ENCODE measurements at places on chromosomes 7 and 10.

- no peak for DNase-seq
These were observed 668 bp downstream of the GPR37 start for GRCh38 chr7:124764847-124765400.

DNA sequence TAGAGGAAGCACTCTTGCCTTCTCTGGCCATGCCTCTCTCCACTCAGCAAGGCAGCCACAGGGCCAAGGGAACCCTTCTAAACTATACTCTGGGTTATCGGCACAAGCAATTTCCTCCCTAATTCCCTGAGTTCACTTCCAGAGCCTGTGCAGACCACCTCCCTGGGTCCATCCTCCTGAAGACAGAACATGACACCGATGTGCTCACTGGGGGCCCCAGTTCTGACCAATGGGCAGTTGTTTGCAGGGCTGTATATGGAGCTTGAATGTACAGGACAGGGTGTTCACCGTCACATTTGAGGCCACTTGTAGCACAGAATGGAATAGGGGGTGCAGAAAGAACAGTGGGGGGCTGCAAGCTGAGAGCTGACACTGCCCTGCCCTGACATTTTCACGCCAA, 77.7 kb downstream of the TFEC start:
- no peak for DNase-seq

DNA sequence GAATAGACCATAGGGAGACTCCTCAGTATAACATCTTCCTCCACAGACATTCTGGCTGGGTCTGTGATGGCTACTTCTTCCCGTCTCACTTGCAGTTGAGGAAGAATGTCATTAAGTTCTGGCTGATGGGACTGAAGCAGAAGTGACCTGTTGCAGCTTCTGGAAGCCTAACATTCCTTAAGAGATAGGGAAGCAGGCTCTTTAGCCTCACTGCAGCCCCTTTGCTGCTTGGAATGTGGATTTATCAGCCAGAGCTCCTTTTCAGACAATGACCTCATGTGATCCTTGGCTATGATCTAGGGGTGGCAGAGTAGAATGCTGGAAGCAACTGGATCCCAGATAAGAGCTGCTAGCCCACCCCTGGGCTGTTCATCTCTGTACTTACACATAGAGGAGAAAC, 142.5 kb downstream of the RNF216 start:
- DNase-seq, result no peak

GRCh38 chr10:91694170-91694794, 61.4 kb upstream of the PPP1R3C start:
- no peak for DNase-seq

- DNase-seq, result no peak
These were observed 12.6 kb upstream of the ARL4A start for GRCh38 chr7:12674861-12675260.

- no peak for DNase-seq
These were observed 1.5 kb downstream of the UMAD1 start for GRCh38 chr7:7642081-7642480.

DNA sequence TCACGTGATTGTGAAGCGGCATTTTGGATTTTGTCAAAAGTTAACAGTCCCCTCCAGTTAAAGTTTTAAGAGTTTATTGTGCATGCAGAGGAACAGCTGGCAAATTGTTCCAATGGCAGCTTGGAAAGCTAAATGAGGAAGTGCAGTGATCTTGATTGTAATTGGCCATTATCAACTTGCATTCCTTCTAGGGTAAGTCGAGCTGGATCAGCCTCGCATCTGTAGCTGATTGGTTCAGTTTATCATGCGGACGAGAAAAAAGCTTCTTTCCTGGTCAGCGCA, 566 bp downstream of the ZNF789 start:
- no peak for DNase-seq

GRCh38 chr10:1147810-1148209, 91.6 kb downstream of the WDR37 start:
- DNase-seq, result no peak

DNA sequence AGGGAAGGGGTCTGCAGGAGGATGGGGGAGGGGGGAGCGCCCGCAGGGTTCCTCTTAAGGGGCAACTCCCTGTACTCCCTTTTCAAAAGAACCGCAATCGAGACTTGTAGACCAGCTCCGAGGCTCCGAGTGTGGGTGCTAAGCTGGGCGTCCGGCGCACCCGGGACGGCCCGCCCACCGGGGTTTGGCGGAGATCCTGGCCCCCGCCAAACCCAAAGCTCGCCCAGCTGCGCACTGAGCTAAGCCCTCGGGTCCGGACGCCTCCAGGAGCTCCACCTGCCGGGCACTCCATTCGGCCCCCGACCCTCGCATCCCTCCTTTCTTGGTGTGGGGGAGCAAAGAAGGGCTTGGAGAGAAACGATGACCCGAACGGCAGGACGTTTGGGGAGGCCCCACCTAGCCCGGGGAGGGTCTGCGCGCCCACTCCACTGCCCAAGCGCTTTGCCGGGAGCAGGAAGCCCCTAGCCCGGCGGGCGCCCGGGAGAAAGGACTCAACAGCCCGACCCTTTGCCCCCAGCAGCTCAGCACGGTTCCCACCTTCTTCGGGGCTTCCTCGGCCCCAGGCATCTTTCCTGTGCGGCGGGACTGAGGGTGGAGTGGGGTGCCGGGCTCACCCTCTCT, 651 bp downstream of the AFAP1L2 start:
- no peak for DNase-seq

DNA sequence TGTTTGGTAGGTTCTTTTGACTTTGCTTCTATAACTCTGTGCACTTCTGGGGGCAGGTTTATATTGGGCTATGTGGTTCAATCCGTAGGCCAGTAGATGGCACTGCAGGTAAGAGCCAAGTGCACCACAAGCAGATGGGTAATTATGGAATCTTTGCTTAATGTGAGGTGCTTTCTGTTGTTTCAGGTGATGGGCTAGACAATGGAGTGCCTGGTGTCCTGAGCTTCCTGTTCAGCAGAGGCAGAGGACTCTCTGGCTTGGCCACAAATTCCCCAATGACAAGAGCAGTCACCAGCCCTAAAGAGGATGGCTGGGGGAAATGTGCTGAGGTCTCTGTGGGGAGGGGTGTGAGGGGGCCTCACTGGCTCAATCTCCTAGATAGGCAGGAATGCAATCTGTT, 455.0 kb downstream of the CCSER2 start:
- DNase-seq, result no peak

DNA sequence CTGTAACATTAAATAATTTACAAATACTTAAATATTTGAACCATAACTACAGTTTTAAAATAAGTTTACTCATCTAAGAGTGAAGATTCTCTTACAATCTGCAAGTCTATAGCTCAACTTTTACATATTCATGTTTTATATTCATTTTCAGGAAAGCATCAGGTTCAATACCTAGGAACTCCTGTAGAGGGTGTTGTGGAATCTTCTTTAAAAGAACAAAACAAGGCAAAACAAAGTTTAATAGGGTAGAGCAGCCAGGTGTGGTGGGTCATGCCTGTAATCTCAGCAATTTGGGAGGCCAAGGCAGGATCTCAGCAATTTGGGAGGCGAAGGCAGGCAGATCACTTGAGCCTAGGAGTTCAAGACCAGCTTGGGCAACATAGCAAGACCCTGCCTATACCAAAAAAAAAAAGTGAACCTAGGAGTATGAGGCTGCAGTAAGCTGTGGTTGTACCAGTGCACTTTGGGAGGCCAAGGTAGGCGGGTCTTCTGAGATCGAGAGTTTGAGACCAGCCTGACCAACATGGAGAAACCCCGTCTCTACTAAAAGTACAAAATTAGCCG, 45.1 kb downstream of the ST8SIA6 start:
- no peak for DNase-seq

GRCh38 chr7:158291998-158292397, 295.6 kb downstream of the PTPRN2 start:
- DNase-seq, result no peak

DNA sequence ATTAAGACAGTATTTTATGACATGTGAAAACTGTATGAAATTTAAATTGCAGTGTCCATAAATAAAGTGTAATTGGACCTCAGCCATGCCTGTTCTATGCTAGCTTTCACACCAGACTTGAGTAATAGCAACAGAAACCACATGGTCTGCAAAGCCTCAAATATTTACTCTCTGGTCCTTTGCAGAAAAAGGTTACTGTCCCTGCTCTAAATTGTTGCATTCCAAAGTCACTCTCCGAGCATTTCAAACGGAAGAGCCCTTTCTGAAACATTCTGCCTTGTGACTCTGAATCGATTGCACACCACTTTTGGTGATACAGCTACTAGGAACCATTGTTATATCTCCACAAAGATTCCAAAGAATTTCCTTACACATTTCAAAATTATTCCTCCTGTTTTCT, 81.0 kb upstream of the STK17A start:
- no peak for DNase-seq

- DNase-seq, result no peak
These were observed 115.6 kb downstream of the CDK6 start for GRCh38 chr7:92720604-92721350.

DNA sequence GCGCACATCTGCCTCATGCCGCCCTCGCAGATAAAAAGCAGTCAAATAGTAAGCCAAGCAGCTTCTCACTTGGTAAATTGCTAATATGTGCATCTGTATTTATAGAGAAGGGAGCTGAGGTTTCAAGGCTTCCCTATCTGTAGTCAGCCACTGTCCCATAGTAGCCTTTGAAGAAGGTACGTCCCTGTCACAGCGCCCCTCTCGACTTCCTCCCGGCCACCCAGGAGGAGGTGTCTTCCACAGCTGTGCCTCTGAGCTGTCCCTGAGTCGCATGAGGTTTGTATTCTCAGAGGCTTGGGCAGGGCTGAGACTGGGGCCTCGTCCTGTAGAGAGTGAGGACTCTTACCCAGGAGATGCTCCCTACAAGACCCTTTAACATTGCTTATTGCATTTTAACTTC, 49.0 kb downstream of the SPOCK2 start:
- no peak for DNase-seq

DNA sequence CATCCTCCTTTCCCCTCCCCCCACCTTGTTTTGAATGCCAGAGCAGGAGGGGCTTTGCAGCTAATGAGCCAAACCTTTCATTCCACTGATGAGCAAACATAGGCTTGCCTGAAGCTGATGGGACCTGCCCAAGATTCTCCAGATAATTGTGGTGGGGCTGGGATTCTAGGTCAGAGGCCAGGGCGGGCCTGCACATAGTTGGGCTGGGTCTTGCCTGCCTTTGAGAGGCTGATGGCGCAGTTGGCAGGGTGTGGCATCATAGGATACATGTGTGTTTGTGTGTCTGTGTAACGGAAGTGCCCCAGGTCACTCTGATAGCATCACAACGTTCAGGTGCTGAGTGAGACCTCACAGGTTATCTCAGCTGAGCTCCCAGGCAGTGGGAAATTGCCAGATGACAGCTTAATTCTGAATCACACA, 22.9 kb downstream of the BTBD16 start:
- DNase-seq, result no peak

- no peak for DNase-seq
These were observed 77.6 kb downstream of the FBXL13 start for GRCh38 chr7:102996957-102997356.

DNA sequence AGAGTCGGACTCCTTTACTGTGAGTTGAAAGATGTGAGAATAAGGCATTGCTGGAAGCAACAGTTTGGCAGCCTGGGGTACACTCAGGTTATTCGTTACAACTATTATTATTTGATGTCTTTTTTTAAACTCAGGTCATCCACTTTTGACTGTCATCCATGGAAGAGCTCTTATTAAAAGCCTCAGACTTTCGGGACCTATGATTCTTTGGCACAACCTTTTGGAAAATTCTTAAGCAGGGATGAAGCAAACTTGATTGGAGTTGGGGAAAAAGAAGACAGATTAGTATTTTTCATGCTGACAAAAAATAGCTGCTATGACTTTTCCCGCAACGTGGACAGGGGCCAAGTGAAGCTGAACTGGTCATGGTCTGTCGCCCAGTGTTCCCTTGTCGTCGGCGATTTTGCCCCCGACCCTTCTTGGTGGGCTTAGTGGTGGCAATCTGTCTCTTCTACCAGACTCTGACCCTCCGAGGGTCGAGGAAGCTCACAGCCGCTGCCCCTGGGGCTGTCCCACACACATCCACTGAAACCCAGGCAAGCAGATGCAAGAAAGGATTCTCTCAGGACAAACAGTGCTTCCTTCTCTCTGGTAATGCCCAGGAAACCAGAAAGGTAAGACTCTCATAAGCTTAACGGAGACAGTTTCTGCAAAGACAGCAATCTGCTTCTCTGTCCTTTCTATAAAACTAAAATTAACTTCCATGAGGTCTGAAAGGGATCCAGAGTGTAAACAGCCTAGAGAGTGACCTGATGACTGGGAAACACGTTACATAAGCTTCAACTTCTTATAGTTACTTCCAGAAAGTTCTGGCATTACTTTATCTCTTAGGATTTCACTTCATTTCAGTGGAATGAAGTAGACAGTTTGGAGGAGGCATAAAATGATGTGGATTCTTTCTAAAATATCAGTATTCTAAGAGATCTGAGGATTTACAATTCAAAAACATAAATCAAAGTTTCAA, 1.0 kb downstream of the CPED1 start:
- DNase-seq, result no peak

GRCh38 chr10:113313048-113313602, 239.7 kb upstream of the HABP2 start:
- no peak for DNase-seq

DNA sequence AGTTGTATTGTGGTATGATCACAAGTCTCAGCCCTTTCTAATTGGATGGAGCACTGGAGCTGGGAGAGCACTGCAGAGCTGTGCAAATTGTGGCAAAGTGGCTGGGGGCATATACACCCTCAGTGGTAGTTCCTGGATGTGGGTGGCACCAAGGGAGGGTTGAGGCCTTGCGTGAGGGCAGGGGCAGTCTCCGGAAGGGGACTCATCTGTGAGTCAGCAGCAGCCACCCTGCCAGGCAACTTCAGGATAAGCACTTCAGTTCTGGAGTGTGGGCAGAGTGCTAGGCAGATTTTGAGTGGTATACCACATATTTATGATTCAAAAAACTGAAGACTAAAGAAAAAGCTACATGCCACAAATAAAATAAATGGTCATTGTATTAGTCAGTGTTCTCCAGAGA, 210.5 kb downstream of the ETV1 start:
- DNase-seq, result peak; percentile 4

- no peak for DNase-seq
These were observed 1.6 kb downstream of the DOCK1 start for GRCh38 chr10:126906704-126907422.

DNA sequence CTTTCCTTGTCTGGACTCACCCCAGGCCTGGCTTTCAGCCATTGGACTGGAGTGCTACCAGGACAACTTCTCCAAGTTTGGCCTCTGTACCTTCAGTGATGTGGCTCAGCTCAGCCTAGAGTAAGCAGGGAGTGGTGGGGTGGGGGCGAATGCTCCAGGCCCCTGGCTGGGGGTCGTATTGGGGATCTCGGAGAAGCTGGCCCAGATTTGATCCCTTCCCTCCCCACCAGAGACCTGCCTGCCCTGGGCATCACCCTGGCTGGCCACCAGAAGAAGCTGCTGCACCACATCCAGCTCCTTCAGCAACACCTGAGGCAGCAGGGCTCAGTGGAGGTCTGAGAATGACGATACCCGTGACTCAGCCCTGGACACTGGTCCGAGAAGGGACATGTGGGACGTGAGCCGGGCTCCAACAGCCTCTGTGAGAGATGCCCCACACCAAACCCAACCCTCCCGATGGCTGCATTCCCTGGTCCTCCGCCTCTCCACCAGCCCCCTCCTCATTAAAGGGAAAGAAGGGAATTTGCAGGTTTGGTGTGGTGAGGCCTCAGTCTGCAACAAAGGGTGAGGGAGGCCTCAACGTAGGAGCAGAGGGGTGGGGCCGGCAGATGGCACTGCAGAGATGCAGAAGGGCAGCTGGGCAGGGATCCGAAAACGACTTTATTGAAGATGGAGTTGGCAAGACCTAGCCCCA, 14.8 kb downstream of the TRPV6 start:
- DNase-seq, result no peak
